ENCODE measurements at places on chromosomes 3 and 15. TPM values are rescaled to one million over a fixed set of nuclear protein-coding genes. Genes with fewer than 3 reads are reported as not detected.

The CLDND1 gene
- 162 TPM for polyA plus RNA-seq

GRCh38 chr3:52912885-52913731, 15.8 kb upstream of the STIMATE start:
- no peak for DNase-seq

The CDCP1 gene
- 1.2 TPM for polyA plus RNA-seq

DNA sequence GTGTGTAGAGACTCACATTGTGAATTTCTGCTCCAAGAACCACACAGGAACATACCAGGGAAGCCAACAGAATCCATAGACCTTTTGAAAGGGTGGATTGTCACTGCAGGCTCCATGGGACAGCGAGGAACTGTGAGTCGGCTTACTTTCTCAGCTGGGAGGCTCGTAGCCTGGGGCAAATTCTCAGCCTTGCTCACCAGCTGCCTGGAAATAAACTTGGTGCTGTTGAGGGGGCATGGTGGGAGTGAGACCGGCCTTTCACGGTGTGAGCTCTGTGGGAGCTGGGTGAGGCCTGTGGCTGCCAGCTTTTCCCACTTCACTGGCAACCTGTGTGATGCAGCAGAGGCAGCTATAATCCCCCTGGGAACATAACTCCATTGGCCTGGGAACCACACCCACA, 146.6 kb upstream of the P2RY1 start:
- no peak for DNase-seq

DNA sequence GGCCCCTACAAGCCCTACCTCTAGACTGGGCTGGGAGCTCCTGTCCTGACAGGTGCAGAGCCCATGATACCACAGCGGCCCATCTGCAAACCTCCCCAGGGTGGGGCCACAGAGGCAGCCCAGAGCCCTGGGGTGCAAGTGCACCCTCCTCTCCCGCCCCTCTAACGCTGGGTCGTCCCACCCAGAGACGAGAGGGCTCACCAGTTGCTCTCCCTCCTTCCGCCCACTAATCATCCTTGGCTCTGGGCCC, 742 bp downstream of the TNK2 start:
- no peak for DNase-seq

GRCh38 chr3:69179740-69180372, 57.5 kb upstream of the LMOD3 start:
- DNase-seq: no peak

DNA sequence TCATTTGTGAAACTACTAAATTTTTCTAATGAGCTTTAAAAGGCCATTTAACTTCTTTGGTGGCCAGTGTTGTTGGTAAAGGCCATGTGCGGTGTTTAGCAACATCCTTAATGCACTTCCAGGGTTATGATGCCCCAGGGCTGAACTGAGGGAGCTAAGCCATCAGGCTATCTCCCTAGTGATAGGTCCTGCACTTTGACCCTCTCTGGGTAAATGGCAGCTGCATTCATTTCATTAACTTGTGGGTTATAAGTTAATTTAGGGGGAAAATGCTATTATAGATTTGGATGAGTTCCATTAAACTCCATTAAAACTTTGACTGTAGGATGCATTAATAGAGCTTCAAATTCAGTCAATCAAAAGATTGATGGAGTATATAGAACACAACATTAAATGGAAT, 366.7 kb upstream of the ZNF717 start:
- DNase-seq: no peak

The SCN11A gene
- polyA plus RNA-seq: 0.90 TPM

GRCh38 chr15:89395461-89395871, 60.8 kb upstream of the POLG start:
- DNase-seq: no peak

DNA sequence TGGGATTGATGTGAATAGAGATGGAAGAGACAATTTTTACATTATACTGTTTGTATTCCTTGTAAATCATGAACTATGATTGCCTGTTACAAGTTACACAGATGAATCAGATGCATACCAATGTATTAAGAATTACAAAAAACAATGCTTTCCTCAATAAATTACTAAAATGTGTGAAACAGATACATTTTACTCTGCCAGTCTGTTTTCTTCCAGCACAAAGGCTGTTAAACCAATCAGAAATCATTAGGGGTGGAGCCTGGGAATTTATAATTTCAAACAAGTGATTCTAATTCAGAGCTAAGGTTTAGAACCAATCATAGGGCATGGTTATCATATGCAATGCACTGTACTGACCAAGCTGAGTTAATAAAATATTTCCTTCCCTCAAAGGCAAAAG, 21.8 kb upstream of the ANKRD28 start:
- no peak for DNase-seq

Data from right renal pelvis (tissue), 4 donors.